ENCODE measurements at places on chromosomes 12 and 14.

DNA sequence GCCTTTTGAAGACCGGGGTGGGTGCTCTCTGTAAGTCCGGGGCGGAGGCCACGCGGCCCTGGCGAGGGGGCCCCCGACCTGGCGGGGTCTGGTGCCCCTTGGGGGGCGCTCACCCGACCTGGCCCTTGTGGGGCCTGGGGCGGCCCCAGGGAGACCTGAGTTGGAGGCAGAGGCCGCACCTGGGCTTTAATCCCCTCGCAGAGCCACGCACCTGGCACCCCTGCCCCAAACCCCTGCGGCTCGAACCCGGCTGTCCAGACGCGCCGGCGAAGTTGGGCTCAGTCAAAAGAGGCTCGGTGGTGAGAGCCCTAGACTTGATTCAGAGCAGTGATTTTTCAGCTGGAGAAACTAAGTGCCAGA, 267 bp downstream of the CFAP251 start:
- no peak for DNase-seq

- DNase-seq, result peak; percentile 92
These were observed 24.6 kb downstream of the PLXNC1 start for GRCh38 chr12:94172973-94173372.

- DNase-seq, result peak; percentile 43
These were observed 34.6 kb downstream of the LMNTD1 start for GRCh38 chr12:25518512-25518911.

DNA sequence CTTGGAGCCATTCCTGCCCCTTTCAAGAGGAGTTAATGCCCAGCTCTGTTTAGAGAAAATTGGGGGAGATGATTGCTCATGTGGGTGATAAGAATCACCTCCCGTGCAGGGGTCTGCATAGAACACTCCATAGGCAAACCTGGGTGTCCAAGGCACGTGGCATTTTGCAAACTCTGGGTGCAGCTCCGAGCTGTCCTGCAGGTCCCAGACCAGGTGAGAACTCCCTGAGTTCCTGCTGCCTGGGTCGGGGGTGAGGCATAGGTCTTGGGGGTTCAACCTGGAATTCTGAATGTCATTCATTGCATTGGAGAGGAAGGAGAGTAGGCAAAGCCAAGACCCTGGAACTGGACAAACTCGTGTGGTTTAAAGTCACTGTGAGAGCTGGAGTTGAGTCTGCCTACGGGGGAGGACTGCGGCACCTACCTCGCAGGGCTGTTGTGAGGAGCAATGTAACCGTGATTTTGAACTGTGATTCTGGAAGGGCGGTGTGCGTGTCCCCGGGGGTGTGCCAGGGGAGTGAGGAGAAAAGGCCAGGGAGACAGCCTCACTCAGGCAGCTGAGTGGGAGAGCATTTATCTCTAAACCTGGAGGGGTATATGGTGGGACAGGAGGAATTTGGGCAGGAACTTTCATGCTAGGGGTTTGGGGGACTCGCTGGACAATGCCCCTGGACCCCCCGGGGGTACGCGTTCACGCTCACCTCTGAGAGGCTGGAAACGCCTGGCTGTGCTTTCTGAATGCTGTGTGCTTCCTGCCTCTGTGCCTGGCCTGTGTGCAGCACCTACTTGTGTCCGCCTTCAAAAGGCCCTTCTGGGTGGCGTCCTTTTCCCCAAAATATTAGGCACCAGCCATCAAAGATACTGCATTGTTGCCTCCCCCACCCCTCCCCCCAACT, 30.4 kb downstream of the MEG3 start:
- DNase-seq, result no peak

DNA sequence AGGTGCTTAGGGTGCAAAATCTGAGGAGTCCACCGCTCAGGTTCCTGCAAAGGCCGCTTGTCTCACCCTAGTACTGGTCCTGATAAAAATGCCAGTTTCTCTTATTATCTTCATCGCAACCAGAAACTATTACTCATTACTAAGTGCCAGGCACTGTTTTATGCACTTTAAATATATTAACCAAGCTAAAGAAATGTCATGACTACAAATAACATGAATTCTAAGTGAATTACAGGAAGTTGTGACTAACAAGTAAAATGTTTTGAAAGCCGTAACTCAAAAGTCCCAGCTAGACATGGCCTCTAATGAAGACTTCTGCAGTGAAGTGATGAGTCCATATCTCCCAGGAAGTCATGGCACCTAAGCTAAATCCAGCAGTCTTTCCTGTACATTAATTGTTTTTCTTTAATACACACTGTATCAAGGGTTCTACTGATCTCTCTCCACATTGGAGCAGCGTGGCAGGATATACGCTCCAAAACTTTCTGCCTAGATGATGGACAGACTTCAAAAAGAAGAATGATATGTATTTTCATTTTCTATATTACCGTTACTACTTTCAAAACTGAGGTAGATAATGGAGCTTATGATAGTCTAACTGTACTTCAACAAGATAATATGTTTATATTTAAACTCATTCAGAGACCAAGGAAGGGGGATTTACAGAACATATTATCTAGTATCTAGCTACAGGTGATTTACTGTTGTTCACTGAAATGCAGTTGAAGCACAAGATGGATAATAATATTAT, 117.3 kb upstream of the ARID2 start:
- DNase-seq, result peak; percentile 20

DNA sequence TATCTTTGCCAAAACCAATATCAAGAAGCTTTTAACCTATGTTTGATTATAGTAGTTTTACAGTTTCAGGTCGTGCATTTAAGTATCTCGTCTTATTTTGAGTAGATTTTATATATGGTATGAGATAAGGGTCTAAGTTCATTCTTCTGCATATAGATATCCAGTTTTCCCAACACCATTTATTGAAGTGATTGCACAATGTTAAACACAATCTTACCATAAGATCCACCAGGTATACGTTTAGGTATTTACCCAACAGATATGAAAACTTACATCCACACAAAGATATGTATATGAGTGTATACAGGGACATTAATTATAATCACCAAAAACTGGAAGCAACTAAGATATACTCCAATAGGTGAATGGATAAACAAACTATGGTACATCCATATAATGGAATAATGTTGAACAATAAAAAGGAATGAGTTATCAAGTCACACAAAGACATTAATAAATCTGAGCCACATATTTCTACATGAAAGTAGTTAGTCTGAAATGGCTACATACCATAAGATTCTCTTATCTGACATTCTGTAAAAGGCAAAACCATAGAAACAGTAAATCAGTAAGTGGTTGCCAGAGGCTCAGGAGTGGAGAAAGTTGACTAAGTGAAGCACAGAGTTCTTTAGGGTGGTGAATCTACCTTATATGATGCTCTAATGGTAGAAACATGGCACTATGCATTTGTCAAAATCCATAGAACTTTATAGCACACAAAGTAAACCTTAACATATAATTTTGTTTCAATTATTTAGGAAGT, 222.6 kb downstream of the NUAK1 start:
- no peak for DNase-seq

- DNase-seq, result peak; percentile 49
These were observed 71.8 kb downstream of the PAWR start for GRCh38 chr12:79618848-79619404.

GRCh38 chr12:89389755-89390661, 37.7 kb upstream of the DUSP6 start:
- DNase-seq, result no peak

Measured in astrocyte of the spinal cord (primary cell).